Activated effector memory CD4-positive, alpha-beta T cell treated with Interleukin-2 at 50 U/mL for 16 hours (primary cell): ENCODE measurements at places on chromosomes 12 and 14.

DNA sequence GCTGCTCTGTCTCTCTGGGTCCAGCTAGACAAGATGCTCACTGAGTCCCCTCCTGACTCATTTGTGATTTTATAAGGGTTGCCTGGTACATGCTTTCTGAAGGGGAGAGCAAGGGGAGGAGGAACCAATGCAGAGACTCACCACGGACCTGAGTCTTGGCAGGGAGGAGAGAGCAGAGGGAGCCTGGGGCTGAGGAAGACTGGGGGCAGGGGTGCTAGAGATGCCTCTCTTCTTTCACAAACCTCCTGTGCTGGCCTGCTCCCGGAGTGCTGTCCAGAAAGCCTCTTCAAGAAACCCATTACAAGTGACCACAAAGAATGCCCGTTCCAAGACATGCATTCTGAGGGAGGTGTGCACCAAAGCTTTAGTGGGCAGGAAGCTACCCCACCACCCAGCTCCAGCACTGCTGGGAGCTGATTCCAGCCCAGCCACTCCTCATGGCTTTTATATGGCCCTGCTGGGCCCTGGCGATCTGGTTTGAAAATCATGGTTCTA, 33.1 kb upstream of the DICER1 start:
- no peak for DNase-seq

- no peak for DNase-seq
These were observed 1071.4 kb downstream of the BCL11B start for GRCh38 chr14:98200601-98201000.

- no peak for DNase-seq
These were observed 13.7 kb downstream of the COA8 start for GRCh38 chr14:103576371-103577024.

DNA sequence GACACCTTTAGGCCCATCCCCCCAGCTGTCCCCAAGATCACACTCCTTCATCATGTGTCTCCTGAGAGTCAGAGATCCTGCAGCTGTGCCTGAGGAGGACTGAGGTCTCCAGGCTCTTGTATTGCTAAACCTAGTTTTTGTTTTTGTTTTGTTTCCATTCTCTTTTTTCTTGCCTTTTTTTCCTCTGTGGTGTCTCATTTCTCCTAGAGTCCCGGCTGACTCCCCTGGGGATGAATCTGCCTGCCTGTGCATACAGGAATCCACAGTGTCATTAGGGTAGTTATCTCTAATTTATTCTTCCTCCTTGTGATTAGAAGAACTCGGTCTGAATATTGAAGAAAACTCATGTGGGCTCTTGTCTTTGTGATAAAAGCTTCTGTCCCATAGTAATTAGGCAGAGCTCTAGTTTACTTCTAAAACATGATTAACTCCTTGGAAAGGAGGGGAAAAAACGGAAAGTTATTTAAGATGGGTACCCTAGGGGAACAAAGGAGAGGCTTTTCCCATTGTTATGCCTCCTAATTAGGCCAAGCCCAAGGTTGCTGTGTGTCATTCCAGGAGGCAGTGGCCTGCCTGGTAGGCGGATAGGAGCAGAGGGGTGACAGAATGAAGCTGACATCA, 343.2 kb downstream of the ZFP36L1 start:
- DNase-seq: no peak
